MV-4-11 (cell line): ENCODE measurements at places on chromosomes 5 and 9.

DNA sequence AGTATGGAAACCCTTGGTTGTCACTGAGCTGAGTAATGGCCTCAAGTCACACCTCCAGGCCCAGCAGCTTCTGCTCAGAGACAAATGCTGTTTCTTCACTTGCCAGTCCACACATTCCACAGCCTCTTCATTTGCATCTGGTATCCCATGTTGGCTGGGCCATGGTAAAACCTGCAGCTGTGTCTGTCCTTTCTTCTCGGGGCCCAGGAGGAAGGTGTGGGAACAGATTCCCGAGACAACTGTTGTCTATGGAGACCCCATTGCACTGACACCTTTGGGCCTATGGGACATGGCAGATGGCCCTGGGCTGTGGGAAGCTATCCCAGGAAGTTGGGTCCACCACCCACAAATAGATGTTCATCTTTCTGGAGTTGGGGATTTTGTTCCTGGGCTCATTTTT, 85.1 kb downstream of the MACROH2A1 start:
- DNase-seq = no peak

DNA sequence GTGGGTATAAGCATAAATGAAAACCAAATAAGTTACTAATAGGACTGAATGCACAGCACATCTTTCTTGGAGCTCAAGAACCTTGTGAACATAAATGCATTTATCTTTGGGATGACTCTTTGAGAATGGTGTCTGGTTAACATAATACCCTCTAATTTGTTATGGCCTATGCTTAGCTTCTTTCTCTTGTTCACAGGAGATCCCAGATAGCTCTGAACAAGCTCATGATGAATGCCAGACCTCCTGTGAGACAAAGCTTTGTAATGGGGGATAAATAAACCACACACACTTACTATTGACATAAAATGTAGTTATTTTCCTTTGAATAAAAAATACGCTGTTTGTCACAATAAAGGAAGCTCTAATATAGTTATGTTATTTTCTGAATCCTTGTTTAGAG, 111.5 kb downstream of the PSAT1 start:
- no peak for DNase-seq

GRCh38 chr5:64765804-64766504, 2.5 kb downstream of the SREK1IP1 start:
- no peak for DNase-seq

DNA sequence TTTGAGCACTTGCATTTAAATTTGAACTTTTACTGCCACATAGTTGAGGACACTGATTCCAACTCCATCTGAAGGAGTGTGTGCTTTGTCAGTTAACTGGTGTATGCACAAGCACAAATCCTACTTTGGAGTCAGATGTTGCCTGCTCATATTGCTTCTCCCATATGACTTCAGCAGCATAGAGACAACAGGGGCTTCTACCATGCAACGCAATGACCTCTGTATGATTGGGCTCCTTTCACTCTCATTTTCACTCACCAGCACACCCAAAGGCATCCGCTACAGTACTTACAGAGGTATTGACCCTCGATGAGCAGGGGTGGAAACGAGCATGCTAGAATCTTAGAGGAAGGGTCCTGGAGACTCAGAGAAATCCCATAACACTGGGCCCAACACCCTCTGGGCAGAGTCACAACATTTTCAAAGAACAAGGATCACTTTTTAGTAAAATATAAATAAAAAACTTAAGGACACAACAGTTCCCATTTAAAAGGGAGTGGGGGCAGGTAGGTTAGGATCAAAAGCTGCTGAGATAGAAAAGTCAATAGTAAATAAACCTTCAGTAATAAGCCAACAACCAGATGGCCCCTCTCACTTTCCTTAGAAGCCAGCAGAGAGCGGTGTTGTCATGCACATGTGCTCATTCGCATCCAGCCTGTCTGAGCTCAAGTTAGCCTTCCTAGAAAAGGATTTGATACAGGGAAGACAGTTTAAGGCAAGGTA, 203.8 kb downstream of the SNCAIP start:
- DNase-seq = peak; percentile 29
